ENCODE measurements at places on chromosomes 7 and 10. TPM values are rescaled to one million over a fixed set of nuclear protein-coding genes. Genes with fewer than 3 reads are reported as not detected.

GRCh38 chr7:88401009-88401623, 94.4 kb upstream of the STEAP4 start:
- DNase-seq = no peak

DNA sequence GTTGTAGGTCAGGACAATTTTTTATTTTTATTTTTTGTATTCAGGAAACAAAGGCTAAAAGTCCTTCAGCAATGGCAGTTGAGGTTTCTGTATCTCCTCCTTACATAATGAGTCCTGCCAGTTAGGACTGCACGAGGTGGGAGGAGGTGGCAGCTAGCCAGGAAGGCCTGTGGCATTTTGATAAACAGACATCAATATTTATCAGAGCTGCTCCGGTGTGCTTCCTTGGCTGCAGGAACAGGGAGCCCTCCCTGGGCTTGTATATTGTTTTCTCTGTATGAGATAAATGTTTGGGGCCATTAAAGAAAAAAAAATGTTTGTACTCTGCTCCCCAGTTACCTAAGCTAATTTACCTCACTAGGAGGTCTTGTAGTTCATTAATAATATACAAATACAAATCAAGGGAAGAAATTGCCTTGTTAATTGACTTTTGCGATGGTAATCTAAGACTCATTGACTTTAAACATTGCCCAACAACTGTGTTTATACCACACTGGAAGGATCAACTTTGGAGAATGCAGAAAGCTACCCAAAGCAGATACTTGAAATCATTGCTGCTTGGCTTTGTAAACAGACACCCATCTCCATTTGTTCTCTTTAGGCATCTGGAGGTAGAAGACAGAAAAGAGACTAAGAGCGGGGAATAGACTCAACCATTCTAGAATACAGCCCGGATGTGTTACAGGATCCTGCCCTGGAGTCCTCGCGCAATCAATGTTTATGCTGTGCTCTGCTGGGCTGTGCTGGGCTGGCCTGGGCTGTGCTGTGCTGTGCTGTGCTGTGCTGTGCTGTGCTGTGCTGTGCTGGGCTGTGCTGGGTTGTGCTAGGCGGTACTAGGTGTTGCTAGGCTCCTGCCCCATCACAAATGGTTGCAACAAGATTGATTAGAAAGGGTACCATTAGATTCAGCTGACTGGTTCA, 36.5 kb upstream of the PDZD8 start:
- no peak for DNase-seq

- DNase-seq = no peak
Observed at GRCh38 chr7:48053736-48054135, 18.4 kb downstream of the C7orf57 start.

DNA sequence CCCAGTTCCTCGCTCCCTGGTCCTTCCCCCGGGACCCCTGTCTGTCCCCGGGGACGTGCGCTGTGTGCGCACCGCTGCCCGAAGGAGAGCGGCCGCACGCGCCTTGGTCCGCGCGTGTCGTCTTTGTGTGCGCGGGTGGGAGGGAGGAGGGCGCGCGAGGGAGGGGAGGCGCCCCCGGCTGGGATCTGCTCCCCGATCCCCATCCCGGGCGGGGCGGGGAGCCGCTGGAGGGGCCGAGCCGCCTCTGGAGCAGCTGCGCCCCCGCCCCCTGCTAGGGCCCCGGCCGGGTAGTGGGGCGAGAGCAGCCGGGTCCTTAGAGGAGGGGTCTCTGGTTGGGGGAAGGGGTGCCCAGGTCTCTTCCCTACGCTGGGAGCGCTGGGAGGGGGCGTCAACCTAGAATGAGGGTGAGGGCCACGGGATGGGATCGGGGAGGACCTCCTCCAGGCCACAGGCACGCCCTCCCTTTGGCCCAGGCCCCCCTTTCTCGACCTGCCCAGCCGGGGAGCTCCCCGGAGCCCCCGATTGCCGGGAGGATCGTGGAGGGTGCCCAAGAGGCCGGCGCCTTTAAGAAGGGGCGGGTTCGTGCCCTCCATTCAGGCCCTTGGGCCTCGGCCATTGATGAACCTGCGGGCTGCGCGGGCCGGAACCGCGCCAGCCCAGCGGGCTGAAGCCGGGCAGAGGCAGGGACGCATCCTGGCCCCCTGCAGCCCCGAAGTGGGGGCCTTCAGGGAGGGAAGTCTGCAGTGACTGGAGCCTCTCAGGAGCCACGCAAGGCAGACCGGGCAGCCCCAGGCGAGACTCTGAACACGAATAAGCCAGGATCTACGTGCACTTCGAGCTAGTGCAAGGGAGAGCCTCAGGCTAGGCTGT, 678 bp downstream of the SH2B2 start:
- DNase-seq = peak; percentile 78

GRCh38 chr10:100886521-100886920, 26.2 kb upstream of the SLF2 start:
- no peak for DNase-seq

GRCh38 chr10:22294694-22295093, 21.5 kb upstream of the COMMD3 start:
- no peak for DNase-seq

GRCh38 chr7:38291650-38292049, 18.2 kb upstream of the TARP start:
- no peak for DNase-seq

DNA sequence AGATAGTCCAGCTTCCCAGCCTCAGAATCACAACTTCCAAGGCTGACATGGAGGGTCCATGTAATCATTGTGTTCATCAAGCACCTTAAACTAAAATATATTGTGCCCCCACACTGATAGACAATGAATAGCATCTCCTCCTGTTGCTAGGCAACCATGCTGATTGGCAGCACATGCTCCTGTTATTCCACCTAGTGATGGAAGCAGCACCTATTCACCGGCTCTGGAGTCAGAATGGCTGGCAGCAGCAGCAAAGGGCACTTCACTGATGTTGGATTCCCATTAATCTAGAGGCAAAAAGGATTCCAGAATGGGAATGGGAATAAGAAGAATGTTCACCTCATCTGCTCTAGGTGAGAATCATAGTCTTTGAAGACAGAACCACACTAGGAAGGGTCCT, 55.0 kb downstream of the RELN start:
- DNase-seq = no peak

DNA sequence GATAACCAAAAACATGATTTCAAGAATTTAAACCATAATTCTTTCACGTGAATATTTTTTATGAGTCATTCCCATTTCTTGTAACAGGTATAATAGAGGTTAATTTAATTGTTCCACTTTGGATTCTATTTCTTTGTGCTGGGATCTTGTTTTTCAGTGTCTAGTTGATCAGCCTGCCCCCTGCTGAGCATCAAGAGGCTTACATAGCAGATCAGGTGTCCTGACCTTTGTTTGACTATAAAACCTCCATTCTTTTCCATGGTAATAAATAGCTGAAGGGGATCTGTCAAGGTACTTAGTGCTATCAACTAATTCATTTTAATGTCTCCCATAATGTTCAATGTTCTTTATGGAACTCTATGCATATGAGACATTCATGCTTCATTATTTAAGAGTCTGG, 4.9 kb downstream of the COL17A1 start:
- DNase-seq = no peak

GRCh38 chr10:132230557-132231210, 43.9 kb downstream of the DPYSL4 start:
- DNase-seq = no peak

- peak; percentile 65 for DNase-seq
Observed at GRCh38 chr10:43202657-43203447, 64.0 kb downstream of the RASGEF1A start.

Gene TEX36
- not detected for total RNA-seq

Gene UMAD1
- 16.0 TPM for total RNA-seq

Gene TRIM50
- 0.79 TPM for total RNA-seq

Gene MYL10
- total RNA-seq = not detected
